Memory B cell (primary cell): ENCODE measurements at places on chromosomes 13 and 19.

- no peak for DNase-seq
- H3K4me1 ChIP-seq = peaks cover 5% of the 10 kb centered on the region
- no peak overlapping the region for H3K27ac ChIP-seq
- H3K4me3 ChIP-seq = no peak overlapping the region
These were observed 95.7 kb upstream of the CLDN10 start for GRCh38 chr13:95456815-95457214.

DNA sequence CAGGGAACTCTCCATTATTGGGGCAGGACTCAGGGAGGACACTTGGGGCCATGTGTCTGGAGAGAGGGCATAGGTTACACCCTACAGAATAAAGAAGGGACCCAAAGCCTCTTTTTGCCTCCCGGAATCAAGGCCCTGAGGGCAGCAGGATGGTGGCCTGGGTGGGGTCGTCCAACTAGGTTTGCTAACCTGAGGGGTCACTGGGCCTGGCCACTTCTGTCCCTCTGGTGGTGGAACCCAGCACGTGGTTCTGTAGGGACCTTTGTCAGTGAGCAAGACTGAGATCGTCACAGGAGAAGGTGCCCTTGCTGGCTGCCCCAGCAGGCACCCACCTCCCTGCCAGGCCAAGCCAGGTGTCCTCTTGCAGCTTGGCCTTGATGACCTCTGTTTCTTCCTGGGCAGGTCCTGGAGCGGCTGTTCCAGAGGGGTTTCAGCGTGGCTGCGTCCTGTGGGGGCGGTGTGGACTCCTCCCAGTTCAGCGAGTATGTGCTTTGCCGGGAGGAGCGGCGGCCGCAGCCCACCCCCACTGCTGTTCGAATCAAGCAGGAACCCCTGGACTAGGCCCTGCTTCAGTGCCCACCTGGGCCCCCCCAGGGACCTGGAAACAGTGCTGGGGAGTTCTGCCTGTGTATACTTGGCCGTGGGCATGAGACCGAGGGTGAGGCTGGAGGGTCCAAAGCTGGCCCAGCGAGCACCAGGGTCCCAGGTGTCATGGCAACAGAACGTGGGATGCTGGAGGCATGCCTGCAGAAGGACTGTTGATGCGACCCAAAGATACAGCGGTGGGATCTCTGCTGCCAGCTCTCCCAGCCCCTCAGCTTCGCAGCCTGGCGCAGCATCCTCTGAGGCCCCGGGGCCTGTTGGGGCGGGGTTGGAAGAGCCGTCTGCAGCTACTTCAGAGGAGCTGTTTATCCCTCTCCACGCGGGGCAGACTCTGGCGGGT lies 16.0 kb downstream of the KCTD15 start:
- H3K36me3 ChIP-seq = no peaks in the 10 kb centered on the region
- H3K4me1 ChIP-seq = peaks cover 3% of the 10 kb centered on the region
- no peak overlapping the region for H3K4me3 ChIP-seq
- no peak for DNase-seq
- H3K27me3 ChIP-seq = no peaks in the 10 kb centered on the region

DNA sequence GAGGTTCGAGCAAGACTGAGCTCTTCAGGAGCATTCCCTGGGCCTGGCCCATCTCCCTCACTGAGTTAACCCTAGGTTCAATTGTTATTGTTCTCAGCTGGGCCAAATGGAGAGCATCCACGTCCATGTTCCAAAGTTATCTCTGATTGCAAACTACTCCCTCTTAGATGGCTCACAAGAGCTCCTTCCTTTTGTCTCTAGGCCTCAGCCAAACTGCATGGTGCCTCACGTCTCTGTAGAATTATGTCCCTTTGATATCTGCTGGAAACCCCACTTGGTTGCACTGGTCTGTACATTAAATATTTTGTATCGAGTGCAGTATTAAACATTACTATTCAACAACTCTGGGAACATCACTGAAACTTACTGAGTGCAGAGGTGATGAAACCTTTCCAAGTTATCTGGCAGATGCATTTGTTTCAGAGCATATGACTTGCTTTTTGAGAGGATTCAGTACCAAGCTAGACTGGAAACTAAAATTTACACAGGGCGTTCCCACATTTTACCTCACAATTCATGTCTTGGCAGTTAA lies 38.1 kb downstream of the DOCK9 start:
- H3K27me3 ChIP-seq = no peaks in the 10 kb centered on the region
- peaks cover 5% of the 10 kb centered on the region for H3K36me3 ChIP-seq
- no peak overlapping the region for H3K27ac ChIP-seq
- no peak overlapping the region for H3K4me3 ChIP-seq
- DNase-seq = no peak
- H3K4me1 ChIP-seq = no peaks in the 10 kb centered on the region

DNA sequence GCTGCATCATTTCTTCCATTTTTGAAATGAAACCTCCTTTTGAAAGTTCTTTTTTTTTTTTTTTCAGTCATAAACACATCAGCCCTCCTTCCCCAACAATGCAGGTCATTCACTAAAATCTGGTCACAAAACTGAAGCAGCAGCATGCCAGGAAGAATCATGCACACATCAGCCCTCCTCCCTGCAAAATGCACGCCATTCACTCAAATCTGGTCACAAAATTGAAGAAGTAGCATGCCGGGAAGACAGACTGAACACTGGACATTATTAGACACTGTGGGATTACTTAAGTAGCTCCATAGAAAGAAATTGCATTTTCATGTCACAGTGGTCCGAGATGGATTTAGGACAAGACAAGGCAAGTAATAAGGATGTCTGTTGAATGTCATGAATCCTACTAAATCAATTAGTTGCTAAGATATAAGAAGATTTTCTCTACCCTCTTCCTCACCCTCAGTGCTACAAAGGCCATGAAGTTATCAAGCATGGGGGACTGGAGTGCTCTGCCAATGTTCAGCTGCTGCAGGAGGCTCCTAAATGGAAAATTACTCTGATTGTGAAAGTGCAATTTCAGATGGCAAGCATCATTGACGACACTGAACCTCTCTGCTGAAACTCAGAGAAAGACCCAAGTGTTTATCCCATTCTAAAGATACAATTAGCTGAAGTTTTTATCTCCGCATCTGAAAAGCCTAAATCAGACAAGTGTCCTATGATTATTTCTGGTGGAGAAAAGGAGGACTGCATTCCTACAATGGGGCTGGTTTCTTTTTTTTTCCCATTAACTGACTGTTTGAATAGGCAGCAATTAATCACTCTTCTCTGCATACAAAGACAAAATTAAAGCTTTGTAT lies 913.2 kb downstream of the DIAPH3 start:
- no peak overlapping the region for H3K27ac ChIP-seq
- DNase-seq = no peak
- no peaks in the 10 kb centered on the region for H3K36me3 ChIP-seq
- no peak overlapping the region for H3K4me3 ChIP-seq

DNA sequence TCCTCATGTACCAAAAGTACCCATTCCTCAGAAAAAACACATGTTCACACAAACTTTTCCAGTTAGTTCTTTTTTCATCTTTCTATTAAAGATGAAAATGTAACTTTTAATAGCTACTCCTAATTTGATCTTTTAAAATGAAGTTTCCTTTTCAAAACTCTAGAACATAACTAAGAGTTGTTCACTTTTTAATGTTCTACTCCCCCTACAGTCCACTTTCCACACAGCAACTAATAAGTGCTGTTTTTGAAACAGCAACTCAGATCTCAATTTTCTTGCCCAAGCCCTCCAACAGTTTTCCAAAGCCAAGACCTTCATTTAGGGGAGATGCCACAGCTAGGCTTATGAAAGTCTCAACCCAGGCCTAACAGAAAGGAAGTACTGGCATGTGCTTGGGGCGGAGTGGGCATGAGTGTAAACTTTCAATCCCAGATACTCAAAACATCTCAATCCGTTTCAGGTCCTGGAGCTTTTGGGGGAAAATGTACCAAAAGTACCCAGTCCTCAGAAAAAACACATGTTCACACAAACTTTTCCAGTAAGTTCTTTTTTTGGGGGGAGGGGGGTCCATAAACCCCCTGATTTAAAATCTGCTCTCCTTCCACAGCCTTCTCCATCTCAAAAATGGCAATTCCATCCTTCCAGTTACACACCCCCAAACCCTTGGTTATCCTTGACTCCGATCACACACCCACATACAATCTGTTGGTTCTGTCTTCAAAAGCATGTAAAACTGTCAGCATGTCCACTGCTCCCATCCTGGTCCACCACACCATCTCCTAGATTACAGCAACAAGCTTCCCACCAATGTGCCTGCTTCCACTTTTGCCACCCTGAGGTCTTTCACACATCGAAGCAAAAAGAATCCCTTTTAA lies 2.0 kb downstream of the FBL start:
- peaks cover 50% of the 10 kb centered on the region for H3K4me1 ChIP-seq
- no peaks in the 10 kb centered on the region for H3K27me3 ChIP-seq
- DNase-seq = peak; percentile 51
- H3K4me3 ChIP-seq = peak overlapping the region; percentile 94
